ENCODE measurements at places on chromosomes 16 and 17. TPM values are rescaled to one million over a fixed set of nuclear protein-coding genes. Genes with fewer than 3 reads are reported as not detected.

GRCh38 chr17:51120357-51120738, 320 bp downstream of the SPAG9 start:
- DNase-seq = peak; percentile 62

The CLEC3A gene
- total RNA-seq = not detected

GRCh38 chr16:26749072-26749471, 317.7 kb upstream of the C16orf82 start:
- no peak for DNase-seq

- no peak for DNase-seq
Observed at GRCh38 chr16:1193143-1193824, 31.8 kb downstream of the TPSG1 start.

DNA sequence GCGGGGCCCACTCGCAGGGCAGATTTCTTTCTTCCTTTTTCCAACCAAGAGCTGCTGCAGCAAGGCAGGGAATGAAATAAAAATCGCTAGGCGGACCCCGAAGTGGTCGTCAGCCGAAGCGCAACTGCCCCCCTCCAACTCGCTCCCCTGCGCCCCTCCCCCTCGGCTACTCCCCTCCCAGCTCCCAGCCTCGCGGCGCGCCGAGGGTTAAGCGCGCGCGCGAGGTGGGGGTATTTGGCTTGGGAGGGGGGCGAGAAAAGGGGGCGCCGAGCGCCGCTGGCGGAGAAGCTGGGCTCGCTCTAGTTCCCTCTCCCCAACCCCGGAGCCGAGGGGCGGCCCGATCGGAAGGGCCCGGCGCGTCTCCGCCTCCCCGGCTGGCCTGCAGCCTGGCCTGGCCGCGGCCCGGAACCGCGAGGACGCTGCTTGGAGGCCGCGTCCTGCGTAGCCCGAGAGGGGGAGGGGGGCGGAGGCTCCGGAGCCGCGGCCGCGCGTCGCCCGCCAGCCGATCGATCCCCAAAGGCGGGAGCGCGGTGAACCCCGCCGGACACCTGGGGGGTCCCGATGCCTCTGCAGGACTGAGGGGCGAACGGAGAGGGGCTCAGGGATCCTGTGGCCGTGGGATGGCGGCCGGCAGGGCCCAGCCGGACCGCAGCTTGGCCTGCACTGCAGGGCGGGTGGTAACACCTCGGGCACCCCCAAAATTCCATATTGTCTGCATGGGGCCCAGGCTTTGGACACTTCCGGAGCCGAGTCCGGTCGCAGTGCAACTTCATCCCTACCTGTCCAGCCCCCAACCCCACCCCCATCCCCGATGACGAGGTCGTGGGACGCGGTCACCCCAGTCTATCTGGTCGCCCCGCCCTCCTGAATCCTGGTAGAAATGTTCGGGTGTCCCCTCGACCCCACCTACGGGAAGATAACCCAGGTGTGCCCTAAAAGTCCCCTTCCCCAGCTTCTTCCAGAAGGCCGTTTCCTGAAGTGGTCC, 4.9 kb upstream of the CBX4 start:
- DNase-seq = peak; percentile 57

Data from left colon (tissue), 2 donors.